ENCODE measurements at places on chromosomes 6 and 20. TPM values are rescaled to one million over a fixed set of nuclear protein-coding genes. Genes with fewer than 3 reads are reported as not detected.

GRCh38 chr6:91569071-91569470 is 982.2 kb upstream of the MAP3K7 start:
- no peaks in the 10 kb centered on the region for H3K4me1 ChIP-seq
- no peak overlapping the region for H3K4me3 ChIP-seq
- DNase-seq, result no peak
- no peak overlapping the region for H3K27ac ChIP-seq
- no peaks in the 10 kb centered on the region for H3K27me3 ChIP-seq
- no peaks in the 10 kb centered on the region for H3K36me3 ChIP-seq

DNA sequence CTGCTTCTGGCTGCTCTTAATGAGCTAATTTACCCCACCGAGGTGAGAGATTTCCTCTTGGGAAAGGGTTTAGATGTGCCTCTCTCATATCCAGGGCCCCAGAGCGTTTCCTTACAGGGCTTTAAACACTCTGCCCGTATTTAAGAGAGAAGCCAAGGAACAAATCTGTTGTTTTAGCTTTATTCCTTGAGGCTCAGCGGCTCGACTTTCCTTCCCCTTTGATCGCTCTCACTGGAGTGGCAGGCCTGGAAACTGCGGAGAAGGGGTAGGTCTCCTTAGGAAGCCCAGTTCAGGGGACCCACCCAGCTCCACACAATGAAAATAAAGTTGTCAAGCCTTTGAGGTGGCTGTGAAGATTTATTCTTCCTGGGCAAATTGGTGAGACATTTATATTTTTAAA is 132.0 kb upstream of the JAG1 start:
- H3K4me3 ChIP-seq, result no peak overlapping the region
- no peak for DNase-seq

GRCh38 chr6:129046526-129046925 is 163.6 kb downstream of the LAMA2 start:
- no peaks in the 10 kb centered on the region for H3K36me3 ChIP-seq
- H3K4me3 ChIP-seq, result no peak overlapping the region
- no peaks in the 10 kb centered on the region for H3K4me1 ChIP-seq

GRCh38 chr6:80540700-80541099 is 434.2 kb downstream of the BCKDHB start:
- DNase-seq, result no peak
- peaks cover 87% of the 10 kb centered on the region for H3K4me1 ChIP-seq
- peaks cover 21% of the 10 kb centered on the region for H3K36me3 ChIP-seq
- H3K4me3 ChIP-seq, result peak overlapping the region; percentile 32
- peak overlapping the region; percentile 68 for H3K27ac ChIP-seq

GRCh38 chr20:47594157-47594556 is 92.5 kb downstream of the NCOA3 start:
- H3K27ac ChIP-seq, result no peak overlapping the region
- no peak for DNase-seq
- H3K36me3 ChIP-seq, result peaks cover 22% of the 10 kb centered on the region
- peaks cover 3% of the 10 kb centered on the region for H3K4me1 ChIP-seq
- no peaks in the 10 kb centered on the region for H3K27me3 ChIP-seq
- no peak overlapping the region for H3K4me3 ChIP-seq

DNA sequence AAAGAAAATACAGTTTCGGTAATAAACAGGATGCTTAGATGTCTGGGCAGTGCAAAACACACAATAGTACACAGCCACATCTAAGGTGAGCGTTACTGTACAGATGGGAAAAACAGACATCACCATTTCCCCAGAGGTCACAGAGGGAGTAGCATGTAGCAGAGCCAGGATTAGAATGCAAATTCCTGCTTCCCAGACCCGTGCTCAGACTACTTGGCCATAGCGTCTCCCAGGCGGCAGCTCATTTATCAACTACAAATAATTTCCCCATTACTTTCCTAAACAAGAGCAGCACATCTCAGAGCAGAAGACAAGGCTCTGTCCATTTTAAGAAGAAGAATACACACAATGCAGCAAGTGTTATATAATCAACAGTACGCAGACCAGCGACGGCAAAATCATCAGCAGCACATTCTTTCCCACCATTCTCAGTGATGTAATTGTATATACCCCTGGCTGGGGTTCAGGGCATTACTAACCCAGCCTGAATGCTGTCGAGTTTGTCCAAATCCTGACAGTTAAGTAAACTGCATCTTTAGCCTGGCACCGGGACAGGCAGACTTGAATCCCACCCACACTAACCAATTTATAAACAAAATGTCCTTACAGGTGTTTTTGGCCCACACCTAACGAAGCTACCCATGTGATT is 61.9 kb downstream of the CNKSR3 start:
- no peak overlapping the region for H3K27ac ChIP-seq
- H3K27me3 ChIP-seq, result no peaks in the 10 kb centered on the region
- H3K36me3 ChIP-seq, result no peaks in the 10 kb centered on the region
- no peak for DNase-seq
- no peak overlapping the region for H3K4me3 ChIP-seq

- no peaks in the 10 kb centered on the region for H3K36me3 ChIP-seq
- peak overlapping the region; percentile 85 for H3K27ac ChIP-seq
- no peaks in the 10 kb centered on the region for H3K27me3 ChIP-seq
- DNase-seq, result peak; percentile 90
- H3K4me3 ChIP-seq, result peak overlapping the region; percentile 38
Measured at GRCh38 chr6:144264270-144265060, 20.7 kb upstream of the UTRN start.

The ENPP5 gene
- not detected for total RNA-seq

GRCh38 chr6:137349856-137350830 is 131.0 kb upstream of the IFNGR1 start:
- no peak overlapping the region for H3K27ac ChIP-seq
- H3K27me3 ChIP-seq, result no peaks in the 10 kb centered on the region
- no peak overlapping the region for H3K4me3 ChIP-seq
- no peaks in the 10 kb centered on the region for H3K36me3 ChIP-seq

The EPPIN gene
- total RNA-seq, result not detected

DNA sequence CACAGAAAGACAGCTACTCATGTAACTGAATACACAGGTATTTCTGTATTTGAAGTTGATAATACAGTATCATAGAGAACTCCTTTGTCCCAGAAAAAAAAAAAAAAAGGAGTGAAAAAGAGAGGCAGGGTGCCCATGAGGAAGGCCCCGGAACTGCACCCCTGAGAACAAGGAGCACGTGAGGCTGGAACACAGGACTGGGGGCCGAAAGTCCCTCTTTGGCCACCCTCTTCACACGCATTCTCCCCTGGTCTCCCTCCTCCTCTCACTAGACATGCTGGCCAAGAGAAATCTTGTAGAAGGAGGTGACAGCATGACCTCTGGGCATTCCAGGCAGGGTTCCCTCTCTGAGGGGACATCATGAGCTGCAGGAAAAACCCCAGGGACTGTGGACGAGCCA is 62.7 kb upstream of the TRAF3IP2 start:
- no peak overlapping the region for H3K27ac ChIP-seq
- no peaks in the 10 kb centered on the region for H3K36me3 ChIP-seq
- no peaks in the 10 kb centered on the region for H3K27me3 ChIP-seq
- no peak overlapping the region for H3K4me3 ChIP-seq

The PRDM13 gene
- not detected for total RNA-seq

DNA sequence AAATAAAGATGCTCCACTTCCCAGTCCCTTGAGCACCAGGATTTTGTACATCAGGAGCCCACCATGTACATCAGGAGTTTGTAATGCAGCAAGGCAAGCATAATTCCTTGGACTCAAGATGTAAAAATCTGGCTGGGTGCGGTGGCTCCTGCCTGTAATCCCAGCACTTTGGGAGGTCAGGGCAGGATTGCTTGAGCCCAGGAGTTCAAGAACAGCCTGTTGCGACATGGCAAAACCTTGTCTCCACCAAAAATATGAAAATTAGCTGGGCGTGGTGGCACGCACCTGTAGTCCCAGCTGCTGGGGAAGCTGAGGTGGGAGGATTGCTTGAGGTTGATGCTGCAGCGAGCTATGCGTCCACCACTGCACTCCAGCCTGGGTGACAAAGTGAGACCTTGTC is 16.1 kb upstream of the MAP1LC3A start:
- H3K27me3 ChIP-seq, result no peaks in the 10 kb centered on the region
- no peak overlapping the region for H3K27ac ChIP-seq
- no peak overlapping the region for H3K4me3 ChIP-seq
- no peak for DNase-seq
- peaks cover 6% of the 10 kb centered on the region for H3K4me1 ChIP-seq
- H3K36me3 ChIP-seq, result peaks cover 54% of the 10 kb centered on the region

- no peaks in the 10 kb centered on the region for H3K36me3 ChIP-seq
- H3K27ac ChIP-seq, result no peak overlapping the region
- H3K27me3 ChIP-seq, result no peaks in the 10 kb centered on the region
- peak; percentile 8 for DNase-seq
- peaks cover 5% of the 10 kb centered on the region for H3K4me1 ChIP-seq
Measured at GRCh38 chr6:23826572-23826971, 299.4 kb upstream of the NRSN1 start.

DNA sequence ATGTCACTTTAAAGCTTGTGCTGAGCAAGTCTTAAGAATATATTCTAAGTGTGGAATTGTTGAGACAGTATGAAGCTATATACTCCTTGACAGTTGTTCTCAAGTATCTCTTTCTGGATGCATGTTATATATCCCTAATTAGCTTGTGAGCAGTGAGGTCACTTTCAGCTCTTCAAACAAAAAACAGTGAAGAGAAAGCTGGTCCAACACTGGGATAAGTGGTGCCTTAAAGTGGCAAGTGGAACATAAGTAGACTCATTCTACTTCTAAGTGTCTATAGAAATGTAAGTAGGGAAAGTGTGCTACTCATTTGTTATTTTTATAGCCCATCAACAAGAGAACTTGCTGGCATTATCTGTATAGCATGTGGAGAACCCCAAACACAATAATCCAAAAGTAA is 133.1 kb upstream of the BACH2 start:
- DNase-seq, result peak; percentile 13
- H3K36me3 ChIP-seq, result no peaks in the 10 kb centered on the region
- no peak overlapping the region for H3K27ac ChIP-seq
- no peak overlapping the region for H3K4me3 ChIP-seq
- H3K4me1 ChIP-seq, result no peaks in the 10 kb centered on the region

- peaks cover 22% of the 10 kb centered on the region for H3K4me1 ChIP-seq
- peak overlapping the region; percentile 80 for H3K4me3 ChIP-seq
- H3K27ac ChIP-seq, result peak overlapping the region; percentile 87
- no peaks in the 10 kb centered on the region for H3K27me3 ChIP-seq
- DNase-seq, result peak; percentile 45
- peaks cover 19% of the 10 kb centered on the region for H3K36me3 ChIP-seq
Measured at GRCh38 chr6:89146718-89147700, 1.2 kb downstream of the PM20D2 start.

DNA sequence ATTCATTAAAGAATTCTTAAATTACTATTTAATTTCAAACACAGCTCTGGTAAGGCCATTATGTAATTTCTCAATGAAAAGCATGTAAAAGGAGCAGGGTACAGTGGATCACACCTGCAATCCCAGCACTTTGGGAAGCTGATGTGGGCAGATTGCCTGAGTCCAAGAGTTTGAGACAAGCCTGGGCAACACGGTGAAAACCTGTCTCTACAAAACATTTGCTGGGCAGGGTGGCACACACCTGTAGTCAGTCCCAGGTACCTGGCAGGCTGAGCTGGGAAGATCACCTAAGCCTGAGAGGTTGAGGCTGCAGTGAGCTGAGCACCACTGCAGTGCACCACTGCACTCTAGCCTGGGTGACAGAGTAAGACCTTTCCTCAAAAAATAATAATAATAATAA is 37.4 kb downstream of the MDN1 start:
- H3K27me3 ChIP-seq, result no peaks in the 10 kb centered on the region
- H3K27ac ChIP-seq, result peak overlapping the region; percentile 49
- no peak overlapping the region for H3K4me3 ChIP-seq

DNA sequence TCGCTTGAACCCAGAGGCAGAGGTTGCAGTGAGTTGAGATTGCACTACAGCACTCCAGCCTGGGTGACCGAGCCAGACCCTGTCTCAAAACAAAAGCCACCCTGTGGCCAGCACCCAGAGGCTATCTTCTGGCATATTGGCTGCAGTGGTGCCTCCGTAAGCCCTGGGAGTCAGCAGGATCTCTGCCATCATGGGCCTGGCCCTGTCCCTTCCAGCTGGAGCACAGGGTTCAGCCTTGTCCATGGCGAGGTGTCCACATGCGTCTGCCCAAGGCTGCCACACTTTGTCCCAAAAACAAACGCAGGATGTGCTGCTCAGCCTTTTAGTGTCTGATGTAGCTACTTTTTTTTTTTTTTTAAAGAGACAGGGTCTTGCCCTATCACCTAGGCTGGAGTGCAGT is 15.4 kb upstream of the MTG2 start:
- H3K36me3 ChIP-seq, result peaks cover 62% of the 10 kb centered on the region
- H3K27me3 ChIP-seq, result no peaks in the 10 kb centered on the region
- no peaks in the 10 kb centered on the region for H3K4me1 ChIP-seq
- no peak for DNase-seq

- no peaks in the 10 kb centered on the region for H3K36me3 ChIP-seq
- H3K27ac ChIP-seq, result no peak overlapping the region
- H3K4me1 ChIP-seq, result no peaks in the 10 kb centered on the region
- no peak for DNase-seq
- H3K27me3 ChIP-seq, result peaks cover 49% of the 10 kb centered on the region
Measured at GRCh38 chr6:41224800-41225199, 3.3 kb upstream of the TREML4 start.

DNA sequence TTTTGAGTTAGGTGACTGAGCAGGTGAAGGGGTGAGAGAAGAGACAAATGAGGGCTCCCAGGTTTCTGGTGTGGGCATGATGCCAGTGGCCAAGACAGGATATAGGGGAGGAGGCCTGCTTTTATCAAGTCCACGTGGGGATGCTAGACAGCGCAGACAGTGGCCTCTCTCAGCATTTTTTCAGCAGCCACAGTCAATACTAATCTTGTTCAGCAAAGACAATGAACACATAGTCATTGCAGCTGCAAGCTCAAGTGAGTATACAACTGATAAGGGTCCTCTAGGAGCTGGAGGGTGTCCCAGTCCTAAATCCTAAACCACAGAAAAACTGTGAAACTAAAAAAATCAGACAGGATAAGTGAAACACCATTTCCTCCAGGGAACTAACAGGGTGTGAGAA is 48.6 kb downstream of the UQCC1 start:
- H3K36me3 ChIP-seq, result peaks cover 53% of the 10 kb centered on the region
- no peak overlapping the region for H3K27ac ChIP-seq
- H3K4me3 ChIP-seq, result no peak overlapping the region
- DNase-seq, result no peak

The ZNF341 gene
- total RNA-seq, result 2.5 TPM

- H3K27me3 ChIP-seq, result no peaks in the 10 kb centered on the region
- no peaks in the 10 kb centered on the region for H3K36me3 ChIP-seq
- H3K4me1 ChIP-seq, result no peaks in the 10 kb centered on the region
- DNase-seq, result no peak
Measured at GRCh38 chr20:53376021-53376420, 217.6 kb downstream of the ZNF217 start.

The BMP2 gene
- 6.7 TPM for total RNA-seq

GRCh38 chr6:139888681-139889122 is 514.3 kb upstream of the CITED2 start:
- H3K36me3 ChIP-seq, result no peaks in the 10 kb centered on the region
- no peak overlapping the region for H3K4me3 ChIP-seq
- peaks cover 11% of the 10 kb centered on the region for H3K4me1 ChIP-seq

DNA sequence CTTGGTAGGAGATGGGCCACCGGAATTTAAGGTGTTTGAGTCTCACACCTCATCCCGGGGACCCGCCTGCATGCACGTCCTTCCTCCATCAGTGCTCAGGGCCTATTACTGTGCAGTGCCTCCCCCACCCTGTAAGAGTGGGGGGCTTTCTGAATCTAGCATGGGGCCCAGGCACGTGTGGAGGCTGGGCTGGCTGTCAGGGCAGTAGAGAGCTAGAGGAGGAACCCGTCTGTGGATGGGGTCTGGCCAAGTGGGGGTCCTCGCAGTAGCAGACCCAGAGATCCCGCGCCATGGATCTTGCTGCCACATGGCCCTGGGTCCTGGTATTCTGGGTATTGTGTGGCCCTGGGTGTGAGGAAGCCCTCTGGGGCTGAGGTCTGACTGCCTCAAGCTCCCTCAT is 42.9 kb downstream of the SRC start:
- no peak overlapping the region for H3K4me3 ChIP-seq
- peaks cover 12% of the 10 kb centered on the region for H3K36me3 ChIP-seq
- peaks cover 5% of the 10 kb centered on the region for H3K4me1 ChIP-seq

The PNLDC1 gene
- total RNA-seq, result not detected
